ENCODE measurements at places on chromosomes 2 and 18.

DNA sequence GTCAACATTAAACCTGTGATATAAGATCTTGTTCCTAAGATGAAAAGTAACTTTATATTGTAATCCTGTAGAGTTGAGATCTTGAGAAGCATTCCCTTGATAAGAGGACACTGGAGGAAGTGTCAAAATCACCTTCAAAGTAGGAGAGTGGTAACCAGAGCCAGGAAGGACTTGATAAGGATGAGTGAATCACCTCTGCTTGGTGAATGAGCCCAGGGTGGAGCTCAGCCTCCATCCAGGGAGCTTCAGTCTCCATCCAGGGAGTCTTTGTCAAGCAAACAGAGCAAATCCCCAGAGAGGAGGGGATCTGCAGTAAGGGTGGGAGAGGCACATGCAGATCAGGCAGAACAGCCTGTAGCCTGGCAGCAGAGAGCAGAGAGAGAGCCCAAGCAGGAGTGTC, 167.1 kb upstream of the SIX2 start:
- no peaks in the 10 kb centered on the region for H3K27me3 ChIP-seq
- no peak overlapping the region for H3K4me3 ChIP-seq
- H3K36me3 ChIP-seq = no peaks in the 10 kb centered on the region
- DNase-seq = no peak
- H3K27ac ChIP-seq = no peak overlapping the region
- no peaks in the 10 kb centered on the region for H3K4me1 ChIP-seq

- no peaks in the 10 kb centered on the region for H3K4me1 ChIP-seq
- no peak overlapping the region for H3K4me3 ChIP-seq
- DNase-seq = no peak
- H3K36me3 ChIP-seq = no peaks in the 10 kb centered on the region
- H3K27ac ChIP-seq = no peak overlapping the region
Observed at GRCh38 chr2:45288532-45289417, 279.5 kb upstream of the SIX2 start.

GRCh38 chr2:137912371-137912770, 51.9 kb upstream of the HNMT start:
- no peaks in the 10 kb centered on the region for H3K36me3 ChIP-seq
- H3K4me3 ChIP-seq = no peak overlapping the region
- no peak overlapping the region for H3K27ac ChIP-seq
- no peaks in the 10 kb centered on the region for H3K27me3 ChIP-seq
- no peaks in the 10 kb centered on the region for H3K4me1 ChIP-seq

DNA sequence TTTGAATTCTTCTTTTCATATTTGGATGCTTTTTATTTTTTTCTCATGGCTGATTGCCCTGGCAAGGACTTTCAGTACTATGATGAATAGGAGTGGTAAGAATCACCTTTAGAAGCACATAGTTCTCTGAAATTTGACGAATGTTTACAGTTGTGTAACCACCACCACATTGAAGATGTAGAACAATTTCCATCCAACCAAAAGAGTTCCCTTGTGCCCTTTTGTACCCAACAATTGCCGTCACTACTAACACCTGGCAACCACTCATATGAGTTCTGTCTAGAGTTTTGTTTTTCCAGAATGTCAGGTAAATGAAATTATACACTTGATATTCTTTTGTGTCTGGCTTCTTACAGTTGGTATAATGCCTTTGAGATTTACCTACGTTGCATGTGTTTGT, 28.7 kb upstream of the SLC16A14 start:
- no peak for DNase-seq
- no peaks in the 10 kb centered on the region for H3K27me3 ChIP-seq
- no peak overlapping the region for H3K27ac ChIP-seq
- no peaks in the 10 kb centered on the region for H3K4me1 ChIP-seq
- H3K36me3 ChIP-seq = no peaks in the 10 kb centered on the region
- no peak overlapping the region for H3K4me3 ChIP-seq

DNA sequence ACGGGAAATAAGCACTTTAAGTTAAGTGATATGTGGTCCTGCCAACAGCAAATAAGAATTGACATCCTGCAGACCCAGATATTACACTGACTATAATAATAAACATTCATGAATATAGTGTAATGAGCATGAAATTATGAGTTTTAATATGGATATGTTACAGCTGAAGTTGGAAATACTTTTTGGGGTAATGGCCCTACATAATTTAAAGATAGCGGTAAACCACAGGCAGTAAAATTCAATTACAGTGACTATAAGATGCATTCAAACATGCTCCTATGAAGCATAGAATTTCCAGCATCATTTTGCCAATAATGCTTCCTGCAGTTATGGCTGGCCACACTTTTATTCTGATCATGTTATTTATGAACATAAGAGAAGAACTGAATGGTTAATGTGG, 49.4 kb upstream of the LRRTM4 start:
- H3K4me1 ChIP-seq = no peaks in the 10 kb centered on the region
- no peaks in the 10 kb centered on the region for H3K27me3 ChIP-seq
- H3K27ac ChIP-seq = no peak overlapping the region
- H3K4me3 ChIP-seq = no peak overlapping the region

DNA sequence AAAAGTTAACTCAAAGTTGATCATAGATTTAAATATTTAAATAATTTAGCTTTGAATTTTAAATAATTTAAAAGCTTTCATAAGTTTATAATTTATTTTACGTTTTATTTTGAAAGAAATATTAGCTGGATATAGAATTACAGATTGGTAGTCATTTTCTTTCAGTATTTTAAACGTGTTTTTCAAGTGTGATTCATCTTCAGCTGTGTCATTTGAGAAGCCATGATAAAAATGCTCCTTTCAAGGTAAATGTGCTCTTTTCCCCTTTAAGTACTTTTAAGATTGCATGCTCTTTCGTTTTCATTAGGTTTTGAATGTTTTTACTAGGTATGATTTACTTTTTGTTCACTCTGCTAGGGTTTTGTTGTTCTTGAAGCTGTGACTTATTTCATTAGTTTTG, 116.8 kb upstream of the FIGN start:
- no peak for DNase-seq
- H3K27ac ChIP-seq = no peak overlapping the region
- no peaks in the 10 kb centered on the region for H3K4me1 ChIP-seq
- no peak overlapping the region for H3K4me3 ChIP-seq

GRCh38 chr2:127726158-127726880, 25.0 kb downstream of the SFT2D3 start:
- no peaks in the 10 kb centered on the region for H3K4me1 ChIP-seq
- H3K27me3 ChIP-seq = no peaks in the 10 kb centered on the region
- no peak for DNase-seq
- no peak overlapping the region for H3K4me3 ChIP-seq
- H3K36me3 ChIP-seq = peaks cover 5% of the 10 kb centered on the region

DNA sequence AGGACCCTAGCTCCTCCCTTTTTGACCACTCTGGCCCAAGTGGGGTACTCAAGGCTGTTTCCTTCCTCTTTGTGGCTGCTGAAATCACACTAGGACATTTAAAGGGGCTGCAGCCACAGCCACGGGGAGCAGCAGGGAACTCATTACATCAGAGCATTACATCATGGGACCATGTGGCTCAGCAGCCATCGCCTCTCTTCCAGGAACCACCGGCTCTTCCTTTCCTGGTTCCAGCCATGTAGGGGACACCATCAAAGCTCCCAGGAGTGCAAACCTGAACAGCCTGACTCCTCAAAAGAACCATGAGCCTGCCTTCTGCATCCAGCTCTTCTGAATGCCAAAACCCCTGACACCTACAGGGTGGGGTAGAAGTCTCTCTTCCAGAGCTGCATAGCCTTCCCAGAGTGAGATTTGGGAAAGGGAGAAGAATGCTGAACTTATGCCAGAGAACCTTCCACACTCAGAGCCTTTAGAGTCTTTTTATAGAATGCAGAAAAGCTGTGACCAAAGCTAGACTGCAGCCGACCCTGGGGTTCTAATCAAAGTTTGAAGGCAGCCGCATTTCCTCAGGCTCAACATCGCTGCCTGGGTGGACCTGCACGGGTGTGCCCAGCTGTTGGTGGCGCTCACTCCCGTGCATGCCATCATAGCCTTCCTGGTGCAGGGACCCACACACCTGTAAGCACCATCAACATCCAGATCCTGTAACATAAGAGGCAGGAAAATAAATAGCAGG, 121.7 kb downstream of the KLHL29 start:
- no peaks in the 10 kb centered on the region for H3K27me3 ChIP-seq
- H3K27ac ChIP-seq = no peak overlapping the region
- no peak for DNase-seq
- no peaks in the 10 kb centered on the region for H3K36me3 ChIP-seq
- H3K4me3 ChIP-seq = no peak overlapping the region
